Activated T-helper 1 cell treated with anti-CD3 and anti-CD28 coated beads, Interleukin-12 subunit alpha, Interleukin-12 subunit beta, Interleukin-2, Interleukin-4 antibody, amounts not matched to agents 30 ng/mL and 10 ng/mL and 1 ng/mL, durations not matched to agents 14 hours and 24 hours and 36 hours (primary cell): ENCODE measurements at places on chromosomes 7 and 10.

DNA sequence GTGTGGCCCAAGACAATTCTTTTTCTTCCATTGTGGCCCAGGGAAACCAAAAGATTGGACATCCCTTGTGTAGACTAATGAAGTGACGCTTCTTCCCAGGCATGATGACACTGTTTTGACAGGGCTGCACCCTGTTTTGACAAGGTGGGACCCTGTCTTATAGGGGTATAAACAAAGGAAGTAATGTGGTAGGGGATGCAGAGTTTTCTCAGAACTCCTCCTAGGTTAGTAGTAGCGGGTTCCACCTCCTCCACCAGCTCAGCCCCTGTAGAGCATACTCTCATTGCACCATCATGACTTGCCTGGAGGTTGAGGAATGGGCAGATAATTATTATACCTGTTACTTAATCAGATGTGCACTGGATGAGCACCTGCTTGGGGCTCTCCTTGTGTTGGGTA lies 123.1 kb downstream of the CCNY start:
- DNase-seq: no peak

DNA sequence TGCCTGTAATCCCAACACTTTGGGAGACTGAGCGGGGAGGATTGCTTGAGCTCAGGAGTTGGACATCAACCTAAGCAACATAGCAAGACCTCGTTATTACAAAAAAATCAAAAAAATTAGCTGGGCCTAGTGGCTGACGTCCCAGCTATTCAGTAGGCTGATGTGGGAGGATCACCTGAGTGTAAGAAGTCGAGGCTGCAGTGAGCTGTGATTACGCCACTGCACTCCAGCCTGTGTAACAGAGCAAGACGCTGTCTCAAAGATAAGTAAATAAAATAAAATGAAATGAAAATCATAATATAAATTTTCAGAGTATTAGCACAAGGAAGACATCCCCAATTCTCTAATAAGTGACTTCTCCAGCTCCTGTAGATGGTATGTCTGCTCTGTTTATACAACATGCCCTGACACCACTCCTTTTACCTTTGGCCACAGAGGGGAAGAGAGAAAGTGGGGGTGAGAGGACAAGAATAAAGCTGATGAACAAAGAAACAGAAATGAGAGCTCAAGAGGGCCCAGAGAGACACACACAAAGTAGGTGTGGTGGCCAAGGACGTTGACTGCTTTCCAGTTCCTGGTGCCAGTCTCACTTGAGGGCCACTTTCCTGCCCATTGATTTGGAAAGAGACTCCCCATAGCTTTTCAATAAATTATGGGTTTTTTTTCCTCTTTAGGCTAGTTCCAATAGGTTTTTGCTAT lies 62.9 kb downstream of the PTTG1IP2 start:
- DNase-seq: no peak

DNA sequence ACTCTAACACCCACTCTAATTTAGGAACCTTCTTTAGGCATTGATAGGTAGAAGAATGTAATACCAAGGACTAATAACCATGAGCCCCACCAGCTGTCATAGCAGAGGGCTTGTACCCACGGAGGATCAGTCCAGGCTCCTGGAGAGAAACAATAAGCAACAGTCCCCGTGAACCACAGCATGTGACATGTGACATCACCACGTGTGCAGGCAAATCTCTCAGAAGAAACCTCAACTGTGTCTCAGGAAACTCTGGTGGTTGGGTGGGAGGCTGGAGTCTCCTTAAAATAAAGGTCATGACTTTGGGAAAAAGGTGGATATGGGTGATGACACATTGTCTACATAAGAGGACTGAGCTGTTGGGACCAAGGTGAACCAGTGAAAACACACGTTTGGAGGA lies 653.9 kb upstream of the FOXK1 start:
- no peak for DNase-seq

- DNase-seq: no peak
Measured at GRCh38 chr7:84422790-84423189, 228.2 kb upstream of the SEMA3A start.

GRCh38 chr10:11135709-11136108 lies 118.0 kb downstream of the CELF2 start:
- DNase-seq: no peak

GRCh38 chr7:103843689-103844480 lies 145.6 kb downstream of the RELN start:
- no peak for DNase-seq

- no peak for DNase-seq
Measured at GRCh38 chr10:99233689-99234037, 2.0 kb downstream of the HPSE2 start.
